Psoas muscle (tissue), 8 donors: ENCODE measurements at places on chromosomes 4 and X. TPM values are rescaled to one million over a fixed set of nuclear protein-coding genes. Genes with fewer than 3 reads are reported as not detected.

- H3K4me3 ChIP-seq = no peak overlapping the region
- no peaks in the 10 kb centered on the region for H3K4me1 ChIP-seq
- H3K27ac ChIP-seq = no peak overlapping the region
- no peaks in the 10 kb centered on the region for H3K27me3 ChIP-seq
- DNase-seq = no peak
- H3K36me3 ChIP-seq = no peaks in the 10 kb centered on the region
Measured at GRCh38 chr4:152104356-152104755, 343.5 kb upstream of the GATB start.

DNA sequence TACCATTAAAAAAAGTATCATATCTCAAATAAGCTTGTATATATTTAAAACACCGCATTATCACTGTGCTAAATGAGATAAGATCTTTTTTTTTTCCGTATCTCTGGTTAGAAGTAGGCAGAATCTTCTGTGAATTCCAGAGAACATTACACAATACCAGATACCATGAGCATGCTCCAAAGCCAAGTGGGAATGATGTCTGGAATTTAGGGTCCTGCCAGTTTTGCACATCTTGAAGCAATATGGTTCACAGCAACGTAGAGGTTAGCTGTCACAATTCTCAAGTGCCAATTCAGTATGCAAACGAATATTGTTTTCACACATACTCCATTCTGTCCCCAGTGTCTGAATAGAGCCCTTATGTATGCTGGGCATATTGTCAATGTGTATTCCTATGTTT is 127.5 kb upstream of the NEIL3 start:
- no peak overlapping the region for H3K27ac ChIP-seq
- no peaks in the 10 kb centered on the region for H3K4me1 ChIP-seq
- H3K36me3 ChIP-seq = no peaks in the 10 kb centered on the region
- H3K4me3 ChIP-seq = no peak overlapping the region
- DNase-seq = no peak

GRCh38 chrX:1178580-1179057 is 33.8 kb downstream of the CRLF2 start:
- no peak for DNase-seq
- no peaks in the 10 kb centered on the region for H3K36me3 ChIP-seq
- H3K27ac ChIP-seq = no peak overlapping the region
- no peak overlapping the region for H3K4me3 ChIP-seq
- H3K4me1 ChIP-seq = no peaks in the 10 kb centered on the region

GRCh38 chr4:176939445-176939844 is 146.7 kb upstream of the VEGFC start:
- DNase-seq = no peak
- H3K4me3 ChIP-seq = no peak overlapping the region
- no peaks in the 10 kb centered on the region for H3K27me3 ChIP-seq
- H3K27ac ChIP-seq = no peak overlapping the region
- no peaks in the 10 kb centered on the region for H3K36me3 ChIP-seq
- H3K4me1 ChIP-seq = no peaks in the 10 kb centered on the region

DNA sequence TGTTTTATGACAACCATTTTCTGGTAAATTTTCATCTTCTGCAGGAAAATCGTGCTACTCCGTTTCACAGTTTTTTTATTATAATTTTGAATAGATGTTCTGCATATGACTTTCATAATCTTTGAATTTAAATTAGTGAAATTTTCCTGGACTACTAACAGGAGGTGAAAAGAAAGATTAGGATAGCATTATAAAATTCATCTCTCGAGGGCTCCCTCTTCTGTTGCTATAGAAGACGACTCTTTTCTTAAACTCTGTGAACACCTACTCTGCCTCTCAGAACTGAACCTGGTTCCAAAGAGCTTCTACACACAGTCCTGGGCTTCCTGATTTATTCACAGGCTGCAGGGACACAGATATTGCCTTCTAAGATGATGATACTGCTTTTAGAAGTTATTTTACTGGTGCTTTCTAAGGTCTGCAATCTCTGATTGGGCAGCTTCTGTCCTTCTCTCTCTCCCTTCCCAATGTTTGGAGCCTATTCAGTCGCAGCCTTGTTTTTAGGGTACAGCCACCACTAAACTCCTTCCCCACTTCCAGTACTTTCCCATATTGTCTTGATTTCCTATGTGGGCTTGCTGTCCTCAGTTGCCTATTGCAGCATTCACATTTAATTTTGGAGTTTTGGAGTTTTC is 10.1 kb upstream of the SAP30 start:
- no peaks in the 10 kb centered on the region for H3K36me3 ChIP-seq
- no peaks in the 10 kb centered on the region for H3K4me1 ChIP-seq
- no peak for DNase-seq
- no peak overlapping the region for H3K4me3 ChIP-seq
- H3K27me3 ChIP-seq = no peaks in the 10 kb centered on the region

TCEAL6 gene
- total RNA-seq = not detected

PABPC1L2A gene
- total RNA-seq = not detected

EMCN gene
- total RNA-seq = 16.8 TPM
